ENCODE measurements at places on chromosomes 16 and 17. TPM values are rescaled to one million over a fixed set of nuclear protein-coding genes. Genes with fewer than 3 reads are reported as not detected.

The INCA1 gene
- polyA plus RNA-seq, result 3.0 TPM

The MYH3 gene
- 9.3 TPM for polyA plus RNA-seq

DNA sequence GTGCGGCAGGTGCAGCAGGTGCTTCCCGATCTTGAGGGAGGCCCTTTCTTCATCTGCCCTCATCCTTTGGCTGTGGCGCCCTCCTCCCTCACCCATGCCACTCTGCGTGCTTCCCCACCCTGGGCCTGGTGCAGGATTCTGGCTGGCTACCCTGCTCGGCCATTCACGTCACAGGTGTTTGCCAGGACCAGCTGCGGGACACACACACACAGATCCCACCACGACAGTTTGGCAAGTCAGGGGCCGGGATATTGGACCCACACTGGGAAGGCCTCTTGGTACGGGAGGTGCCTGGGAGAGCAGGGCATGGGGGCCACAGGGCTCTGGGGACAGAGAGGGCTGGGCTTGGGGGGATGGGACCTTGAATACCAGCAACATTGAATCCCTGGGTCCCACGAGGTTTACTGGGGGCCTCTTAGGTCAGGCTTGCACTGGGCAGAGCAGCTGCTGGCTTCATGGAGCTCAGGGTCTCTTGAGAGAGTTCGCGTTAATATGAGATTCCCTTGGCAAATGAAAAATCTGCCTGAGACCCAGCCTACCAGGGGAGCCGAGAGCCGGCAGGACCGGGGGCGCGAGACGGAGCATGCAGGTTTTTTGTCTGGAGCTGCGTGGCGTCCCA, 15.1 kb downstream of the ADCY7 start:
- H3K27ac ChIP-seq, result peak overlapping the region; percentile 78
- no peaks in the 10 kb centered on the region for H3K36me3 ChIP-seq
- H3K4me3 ChIP-seq, result no peak overlapping the region
- no peaks in the 10 kb centered on the region for H3K27me3 ChIP-seq
- H3K4me1 ChIP-seq, result no peaks in the 10 kb centered on the region
- DNase-seq, result no peak

DNA sequence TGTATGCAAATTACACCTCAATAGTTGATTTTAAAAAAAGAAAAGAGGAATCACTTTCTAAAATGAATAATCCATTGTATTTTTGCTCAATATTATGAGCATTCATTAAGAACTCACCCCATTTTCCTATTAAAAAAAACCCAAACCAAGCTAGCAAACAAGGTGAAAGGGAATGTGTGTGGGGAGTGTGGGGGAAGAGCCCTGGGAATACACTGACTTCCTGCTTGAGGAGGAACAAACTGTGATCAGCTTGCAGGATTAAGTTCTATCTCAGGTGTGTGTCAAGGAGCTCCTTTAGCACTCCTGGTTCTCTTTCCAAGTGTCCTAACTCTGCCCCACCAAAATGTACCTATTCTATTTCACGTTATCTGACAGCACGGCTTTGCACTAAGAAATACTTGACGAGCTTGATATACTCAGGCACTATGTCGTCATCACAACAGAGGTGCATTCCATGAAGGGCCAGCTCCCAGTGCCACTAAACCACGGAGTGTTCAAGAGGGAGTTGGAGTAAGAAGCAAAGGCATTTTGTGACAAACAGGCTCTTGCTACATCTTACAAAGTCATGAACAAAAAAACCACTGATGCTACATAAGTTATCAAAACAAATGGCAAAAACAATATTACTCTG, 73.2 kb downstream of the MYH10 start:
- H3K4me1 ChIP-seq, result no peaks in the 10 kb centered on the region
- DNase-seq, result no peak
- H3K27me3 ChIP-seq, result no peaks in the 10 kb centered on the region

The ACSM3 gene
- 18.1 TPM for polyA plus RNA-seq

DNA sequence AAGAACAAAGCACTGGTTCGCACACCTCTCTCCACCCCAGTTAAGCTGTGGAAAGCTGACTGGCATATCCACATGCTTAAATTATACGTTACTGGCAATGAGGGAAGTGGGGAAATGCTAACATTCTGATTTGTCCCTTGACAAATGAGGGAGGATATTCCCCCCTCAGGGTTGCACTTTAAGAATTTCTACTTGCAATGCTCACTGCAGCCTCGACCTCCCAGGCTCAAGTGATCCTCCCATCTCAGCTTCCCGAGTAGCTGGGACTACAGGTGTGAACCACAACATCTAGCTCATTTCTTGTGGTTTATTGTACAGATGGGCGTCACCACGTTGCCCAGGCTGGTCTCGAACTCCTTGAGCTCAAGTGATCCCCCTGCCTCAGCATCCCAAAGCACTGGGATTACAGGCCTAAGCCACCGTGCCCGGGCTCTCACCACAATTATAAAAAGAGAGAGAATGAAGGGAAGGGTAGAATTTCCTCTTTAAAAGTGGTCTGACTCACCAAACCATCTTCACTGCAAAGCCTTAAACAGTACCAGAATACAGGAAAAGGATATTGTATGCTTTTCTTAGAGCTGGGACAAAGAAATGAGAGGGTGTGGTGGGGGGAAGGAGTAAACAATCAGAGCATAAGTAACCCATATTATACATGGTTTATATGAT, 38.9 kb downstream of the KANSL1 start:
- peaks cover 92% of the 10 kb centered on the region for H3K4me1 ChIP-seq
- H3K4me3 ChIP-seq, result no peak overlapping the region
- H3K27me3 ChIP-seq, result no peaks in the 10 kb centered on the region
- no peak overlapping the region for H3K27ac ChIP-seq
- DNase-seq, result no peak

DNA sequence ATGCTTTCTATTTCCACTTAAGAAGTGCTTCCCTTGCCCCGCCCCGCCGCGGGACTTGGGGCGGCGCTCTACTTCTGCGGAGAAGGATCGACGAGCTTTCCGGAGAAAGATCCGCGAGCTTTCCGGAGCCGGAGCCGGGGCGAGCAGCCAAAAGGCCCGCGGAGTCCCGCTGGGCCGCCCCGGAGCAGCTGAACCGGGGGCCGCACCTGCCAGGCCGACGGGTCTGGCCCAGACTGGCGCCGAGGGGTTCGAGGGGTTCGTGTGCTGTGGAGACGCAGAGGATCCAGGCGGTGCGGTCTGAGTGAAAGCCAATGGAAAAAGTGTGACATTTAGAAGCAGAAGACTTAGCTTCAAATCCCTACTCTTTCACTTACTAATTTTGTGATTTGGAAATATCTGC, 50.8 kb downstream of the TBC1D26 start:
- H3K27ac ChIP-seq, result peak overlapping the region; percentile 52
- peaks cover 4% of the 10 kb centered on the region for H3K4me1 ChIP-seq
- H3K27me3 ChIP-seq, result no peaks in the 10 kb centered on the region
- DNase-seq, result peak; percentile 62
- H3K4me3 ChIP-seq, result peak overlapping the region; percentile 58
- H3K36me3 ChIP-seq, result no peaks in the 10 kb centered on the region

GRCh38 chr16:71698491-71698890, 26.0 kb downstream of the PHLPP2 start:
- no peak overlapping the region for H3K4me3 ChIP-seq
- no peaks in the 10 kb centered on the region for H3K36me3 ChIP-seq
- H3K27me3 ChIP-seq, result no peaks in the 10 kb centered on the region
- no peaks in the 10 kb centered on the region for H3K4me1 ChIP-seq

GRCh38 chr17:4055014-4055413, 87.8 kb downstream of the ZZEF1 start:
- H3K4me3 ChIP-seq, result no peak overlapping the region
- DNase-seq, result no peak

DNA sequence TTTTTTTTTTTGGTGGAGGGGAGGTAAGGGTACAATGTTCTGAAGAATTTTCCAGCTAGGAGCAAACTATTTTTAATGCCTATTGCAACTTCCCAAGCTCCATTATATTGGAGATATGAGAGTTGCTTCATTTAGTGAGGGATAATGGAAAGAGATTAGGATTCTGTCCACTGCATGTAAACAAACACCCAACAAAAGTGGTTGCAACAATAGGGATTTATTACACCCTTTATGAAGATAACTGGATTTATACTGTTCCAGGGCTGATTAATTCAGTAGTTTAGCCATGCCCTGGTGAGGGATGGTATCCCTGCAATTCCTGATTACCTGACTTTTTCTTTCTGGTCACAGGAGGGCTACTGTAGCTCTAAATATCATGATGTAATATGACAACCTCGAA, 40.5 kb downstream of the MAP2K6 start:
- DNase-seq, result no peak
- H3K27ac ChIP-seq, result no peak overlapping the region
- H3K4me1 ChIP-seq, result no peaks in the 10 kb centered on the region
- H3K36me3 ChIP-seq, result no peaks in the 10 kb centered on the region
- no peak overlapping the region for H3K4me3 ChIP-seq

The SLC16A6 gene
- polyA plus RNA-seq, result 59.7 TPM

- H3K4me3 ChIP-seq, result no peak overlapping the region
- no peaks in the 10 kb centered on the region for H3K27me3 ChIP-seq
- no peaks in the 10 kb centered on the region for H3K4me1 ChIP-seq
- no peaks in the 10 kb centered on the region for H3K36me3 ChIP-seq
- DNase-seq, result no peak
Observed at GRCh38 chr16:57039148-57039812, 49.9 kb downstream of the NLRC5 start.

DNA sequence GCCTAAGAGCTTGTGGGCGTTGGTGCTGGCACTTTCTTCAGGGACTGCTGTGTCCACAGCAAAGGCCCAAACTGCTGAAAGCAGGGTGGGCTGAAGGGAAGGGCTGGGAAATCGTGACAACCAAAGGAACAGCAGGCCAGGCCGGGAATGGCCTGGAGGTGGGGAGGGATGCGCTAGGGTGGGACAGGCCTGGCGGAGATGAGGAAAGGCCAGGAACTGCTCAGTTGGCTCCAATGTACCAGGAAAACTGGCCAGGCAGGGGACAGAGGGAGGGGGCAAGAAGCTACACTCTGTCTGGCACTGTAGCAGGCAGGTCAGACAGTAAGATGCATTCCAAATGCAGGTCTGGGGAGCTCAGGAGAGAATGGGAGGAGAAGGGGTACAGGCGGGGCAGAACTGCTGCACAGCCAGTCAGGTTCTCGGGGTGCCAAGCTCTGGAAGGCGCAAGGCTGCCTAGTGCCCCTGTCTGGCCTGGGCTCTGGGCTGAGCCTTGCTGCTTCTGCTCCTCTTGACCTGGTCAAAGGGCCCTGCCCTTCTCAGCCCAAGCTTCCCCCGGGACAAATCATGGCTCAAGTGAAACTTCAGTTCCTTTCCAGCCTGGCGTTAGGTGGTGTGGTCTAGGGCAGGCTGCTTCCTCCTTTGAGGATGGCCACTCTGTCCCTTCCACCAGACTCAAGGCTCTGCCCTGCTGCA, 7.3 kb downstream of the PNMT start:
- H3K4me3 ChIP-seq, result no peak overlapping the region
- DNase-seq, result no peak
- peak overlapping the region; percentile 12 for H3K27ac ChIP-seq
- no peaks in the 10 kb centered on the region for H3K36me3 ChIP-seq

DNA sequence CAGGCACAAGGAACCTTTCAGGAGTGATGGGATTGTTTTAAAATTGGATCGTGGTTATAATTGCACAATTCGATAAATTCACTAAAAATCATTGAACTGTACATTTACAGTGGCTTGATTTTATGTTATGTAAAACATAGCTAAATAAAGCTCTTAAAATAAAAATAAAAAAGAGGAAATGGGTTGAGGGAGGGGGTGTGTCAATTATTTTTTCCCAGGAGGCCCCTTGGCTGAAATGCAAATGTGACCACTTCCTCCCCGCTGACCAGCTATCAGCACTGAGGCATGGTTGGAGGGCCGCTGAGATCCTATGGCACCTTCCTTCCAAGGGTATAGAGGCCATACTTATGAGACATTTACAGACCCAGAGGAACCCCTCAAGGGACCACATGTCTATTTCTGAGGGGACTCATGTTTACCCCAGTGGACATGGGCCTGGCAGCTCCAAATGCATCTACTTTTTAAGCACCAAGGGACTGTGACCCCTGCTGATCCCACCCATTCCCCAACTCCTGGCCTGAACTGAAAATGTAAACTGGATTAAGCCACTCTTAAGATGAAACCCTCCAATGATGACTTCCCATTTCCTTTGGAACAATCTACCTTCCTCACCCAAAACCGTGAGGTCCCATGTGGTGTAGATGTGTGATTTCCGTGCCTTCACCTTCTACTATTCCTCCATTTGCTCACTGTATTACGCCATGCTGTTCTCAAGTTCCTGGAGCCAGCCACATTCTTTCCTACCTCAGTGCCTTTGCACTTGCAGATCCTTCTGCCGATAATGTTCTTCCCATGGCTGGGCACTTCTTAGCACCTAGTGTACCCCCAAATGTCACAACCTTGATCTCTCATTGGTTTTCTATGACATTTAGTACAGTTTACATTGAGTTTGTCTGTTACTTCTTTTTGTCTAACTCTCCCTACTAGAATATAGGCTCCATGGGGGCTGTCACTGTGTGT, 2.8 kb upstream of the IL21R start:
- no peak for DNase-seq
- H3K27ac ChIP-seq, result no peak overlapping the region

The ACAP1 gene
- 2.1 TPM for polyA plus RNA-seq

- DNase-seq, result no peak
- no peaks in the 10 kb centered on the region for H3K4me1 ChIP-seq
- H3K27me3 ChIP-seq, result no peaks in the 10 kb centered on the region
- H3K36me3 ChIP-seq, result no peaks in the 10 kb centered on the region
- H3K4me3 ChIP-seq, result no peak overlapping the region
- no peak overlapping the region for H3K27ac ChIP-seq
Observed at GRCh38 chr17:8872036-8872704, 4.7 kb upstream of the PIK3R6 start.

The GSPT1 gene
- 21.1 TPM for polyA plus RNA-seq

GRCh38 chr16:57614536-57614935, 13.9 kb upstream of the ADGRG1 start:
- H3K36me3 ChIP-seq, result no peaks in the 10 kb centered on the region
- peak; percentile 17 for DNase-seq
- H3K27me3 ChIP-seq, result no peaks in the 10 kb centered on the region
- no peak overlapping the region for H3K4me3 ChIP-seq

- H3K4me1 ChIP-seq, result no peaks in the 10 kb centered on the region
- no peak for DNase-seq
- H3K27ac ChIP-seq, result no peak overlapping the region
- H3K36me3 ChIP-seq, result no peaks in the 10 kb centered on the region
Observed at GRCh38 chr17:83178533-83179304, 99.3 kb downstream of the METRNL start.

The MMP15 gene
- 8.6 TPM for polyA plus RNA-seq

- H3K4me1 ChIP-seq, result no peaks in the 10 kb centered on the region
- no peak overlapping the region for H3K27ac ChIP-seq
- no peak overlapping the region for H3K4me3 ChIP-seq
- no peaks in the 10 kb centered on the region for H3K27me3 ChIP-seq
Observed at GRCh38 chr16:7404217-7404616, 71.6 kb downstream of the RBFOX1 start.

The CORO1A gene
- polyA plus RNA-seq, result 56.2 TPM

GRCh38 chr17:358491-359151, 6.0 kb upstream of the RPH3AL start:
- no peaks in the 10 kb centered on the region for H3K4me1 ChIP-seq
- H3K27ac ChIP-seq, result no peak overlapping the region
- H3K36me3 ChIP-seq, result no peaks in the 10 kb centered on the region
- H3K4me3 ChIP-seq, result no peak overlapping the region
- H3K27me3 ChIP-seq, result no peaks in the 10 kb centered on the region
- no peak for DNase-seq
